ENCODE measurements at places on chromosomes 5 and 9. TPM values are rescaled to one million over a fixed set of nuclear protein-coding genes. Genes with fewer than 3 reads are reported as not detected.
A peak's percentile ranks its signal among the peaks of the same experiment; 100 is the strongest.

Gene IRGM
- total RNA-seq, result 2.4 TPM

Gene CER1
- total RNA-seq, result not detected

Gene ELAVL2
- not detected for total RNA-seq

Gene SLC22A4
- total RNA-seq, result 0.74 TPM

Gene GFI1B
- total RNA-seq, result not detected

Gene PCDHGC5
- not detected for total RNA-seq

DNA sequence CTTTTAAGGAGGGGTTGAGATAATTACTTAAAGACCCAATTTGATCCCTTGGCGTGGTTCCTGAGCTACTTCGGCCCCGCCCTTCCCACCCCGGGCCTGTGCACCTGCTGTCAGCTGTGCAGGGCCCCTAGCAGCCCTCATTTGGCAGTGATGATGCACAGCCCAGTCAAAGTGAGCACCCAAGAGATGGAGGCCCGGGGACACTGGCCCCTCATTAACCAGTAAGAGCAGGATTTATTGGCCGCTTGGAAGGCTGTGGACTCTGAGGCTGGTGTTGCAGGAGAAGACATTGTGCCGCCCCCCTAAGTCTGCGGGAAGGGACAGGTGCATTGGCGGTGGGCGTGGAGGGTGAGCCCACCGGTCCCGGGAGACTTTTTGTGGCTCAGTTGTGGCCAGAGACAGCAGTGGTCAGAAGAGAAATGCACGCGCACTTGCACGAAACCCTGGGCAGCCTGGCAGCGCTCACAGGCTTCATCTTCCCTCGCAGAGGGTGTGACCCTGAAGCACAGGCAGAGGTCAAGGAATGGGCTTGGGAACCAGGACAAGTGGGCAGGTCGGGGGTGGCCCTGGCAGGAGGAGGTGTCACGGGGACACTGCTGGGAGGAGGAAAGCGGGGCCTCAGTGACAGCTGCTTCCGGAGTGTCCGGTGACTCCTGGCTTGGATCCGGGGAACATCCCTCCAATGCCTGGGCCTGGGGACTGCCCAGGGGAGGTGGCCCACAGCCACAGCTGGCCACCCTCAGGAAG lies 74.0 kb upstream of the RXRA start:
- no peak for DNase-seq

- no peak for DNase-seq
Observed at GRCh38 chr5:142938266-142938880, 168.2 kb downstream of the ARHGAP26 start.

GRCh38 chr9:131101207-131101964 lies 5.1 kb downstream of the AIF1L start:
- DNase-seq, result no peak

DNA sequence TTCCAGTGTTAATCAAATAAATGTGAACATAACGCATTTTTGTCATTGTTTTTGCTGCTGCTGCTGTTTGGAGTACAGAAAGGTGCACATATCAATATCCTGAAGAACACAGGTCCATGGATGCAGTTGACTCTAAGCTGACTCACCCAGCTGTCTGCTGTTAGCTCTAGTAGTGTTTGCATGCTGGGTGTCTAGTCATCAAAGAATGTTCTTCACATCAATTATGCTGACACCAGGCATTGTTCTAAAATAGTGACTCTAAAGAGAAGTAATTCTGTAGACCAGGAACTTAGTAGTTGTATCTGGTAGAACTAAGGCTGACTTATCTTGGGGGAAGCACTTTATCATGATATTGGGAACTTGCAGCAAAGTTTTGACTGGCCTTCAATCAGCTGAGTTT lies 55.7 kb upstream of the DPYSL3 start:
- DNase-seq, result no peak

DNA sequence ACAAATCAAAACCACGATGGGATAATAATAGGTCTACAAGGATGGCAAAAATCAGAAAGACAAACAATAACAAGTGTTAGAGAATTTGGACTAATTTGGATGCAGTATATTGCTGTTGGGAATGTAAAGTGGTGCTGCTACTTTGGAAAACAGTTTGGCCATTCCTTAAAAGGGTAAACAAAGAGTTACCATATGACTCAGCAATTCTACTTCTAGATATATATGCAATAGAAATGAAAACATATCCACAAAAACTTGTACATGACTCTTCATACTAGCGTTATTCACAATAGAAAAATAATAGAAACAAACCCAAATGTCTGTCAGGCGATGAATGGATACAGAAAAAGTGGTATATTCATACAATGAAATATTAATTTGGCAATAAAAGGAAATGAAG lies 58.3 kb downstream of the JAK2 start:
- DNase-seq, result no peak

DNA sequence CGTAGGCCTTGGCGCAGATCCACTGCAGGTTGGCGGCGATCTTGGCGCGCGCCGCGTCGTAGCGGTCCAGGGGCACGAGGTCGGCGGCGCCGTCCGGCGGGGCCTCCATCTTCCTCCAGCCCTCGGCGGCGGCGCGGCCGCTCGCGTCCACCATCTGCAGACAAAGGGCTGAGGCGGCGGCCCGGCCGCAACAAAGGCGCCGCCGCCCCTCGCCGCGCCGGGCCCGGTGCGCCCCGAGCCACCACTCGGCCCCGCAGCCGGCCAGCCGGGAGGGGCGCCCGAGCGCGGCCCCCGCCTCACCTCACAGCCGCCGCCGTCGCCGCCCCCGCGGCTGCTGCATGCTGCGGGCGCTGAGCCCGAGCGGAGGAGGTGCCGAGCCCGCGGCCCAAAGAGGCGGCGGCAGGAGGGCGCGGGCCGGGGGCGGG lies 328 bp downstream of the CAMSAP1 start:
- peak; percentile 42 for DNase-seq

GRCh38 chr5:95113489-95113888 lies 171.4 kb downstream of the MCTP1 start:
- no peak for DNase-seq

- DNase-seq, result no peak
Observed at GRCh38 chr5:52481201-52481600, 306.5 kb upstream of the ITGA1 start.

- no peak for DNase-seq
Observed at GRCh38 chr5:151642472-151643140, 44.1 kb downstream of the SPARC start.

GRCh38 chr9:78599926-78600325 lies 303.0 kb downstream of the PSAT1 start:
- DNase-seq, result no peak

DNA sequence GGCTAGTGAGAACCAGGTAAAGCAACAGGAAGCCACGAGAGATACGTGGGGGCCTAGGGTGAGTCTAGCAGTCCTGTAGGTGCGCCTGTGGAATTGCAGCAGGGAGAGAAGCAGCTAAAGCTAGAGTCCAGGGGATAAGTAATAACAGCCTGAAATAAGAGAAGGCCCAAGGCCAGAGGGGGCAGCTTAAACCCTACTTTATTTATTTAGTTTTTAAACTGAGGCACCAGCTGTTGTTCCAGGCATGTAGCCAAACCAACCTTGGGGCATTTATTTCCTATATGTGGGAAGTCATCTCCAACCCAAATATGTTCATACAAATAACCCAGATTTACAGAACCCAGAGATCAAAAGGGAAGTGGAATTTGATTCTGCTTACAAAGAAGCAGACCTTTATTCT lies 93.5 kb downstream of the GLDC start:
- DNase-seq, result no peak

- DNase-seq, result no peak
Observed at GRCh38 chr5:172110260-172110815, 77.7 kb downstream of the STK10 start.

DNA sequence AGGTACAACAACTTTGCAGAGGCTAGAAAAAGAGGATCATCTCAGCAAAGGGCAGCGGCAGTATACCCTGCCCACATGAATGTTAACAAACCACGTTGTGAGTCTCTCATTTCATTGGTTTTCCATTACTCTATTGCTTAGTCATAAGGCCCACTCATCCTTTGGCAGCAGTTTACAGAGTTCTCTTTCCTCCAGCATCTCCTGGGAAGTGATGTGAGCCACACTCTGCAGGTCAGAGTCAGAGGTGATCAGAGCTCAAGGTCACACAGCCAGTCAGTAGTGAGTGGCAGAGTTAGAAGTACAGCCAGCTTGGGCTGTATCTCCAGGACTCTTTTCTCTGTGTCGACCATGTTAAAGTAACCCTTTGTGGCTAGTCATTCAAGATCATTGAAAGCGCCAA lies 599.6 kb upstream of the GRAMD2B start:
- DNase-seq, result no peak

DNA sequence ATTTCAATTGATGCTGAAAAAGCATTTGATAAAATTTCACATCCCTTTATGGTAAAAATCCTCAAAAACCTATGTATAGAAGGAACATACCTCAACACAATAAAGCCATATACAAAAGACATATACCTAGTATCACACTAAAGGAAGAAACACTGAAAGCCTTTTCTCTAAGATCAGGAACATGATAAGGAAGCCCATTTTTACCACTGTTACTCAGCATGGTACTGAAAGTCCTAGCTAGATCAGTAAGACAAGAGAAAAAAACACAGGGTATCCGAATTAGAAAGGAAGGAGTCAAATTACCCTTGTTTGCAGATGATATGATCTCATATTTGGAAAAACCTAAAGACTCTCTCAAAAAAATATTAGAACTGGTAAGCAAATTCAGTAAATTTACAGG lies 350.2 kb upstream of the PDE4D start:
- no peak for DNase-seq

- no peak for DNase-seq
Observed at GRCh38 chr5:147369742-147370374, 135.0 kb downstream of the STK32A start.

DNA sequence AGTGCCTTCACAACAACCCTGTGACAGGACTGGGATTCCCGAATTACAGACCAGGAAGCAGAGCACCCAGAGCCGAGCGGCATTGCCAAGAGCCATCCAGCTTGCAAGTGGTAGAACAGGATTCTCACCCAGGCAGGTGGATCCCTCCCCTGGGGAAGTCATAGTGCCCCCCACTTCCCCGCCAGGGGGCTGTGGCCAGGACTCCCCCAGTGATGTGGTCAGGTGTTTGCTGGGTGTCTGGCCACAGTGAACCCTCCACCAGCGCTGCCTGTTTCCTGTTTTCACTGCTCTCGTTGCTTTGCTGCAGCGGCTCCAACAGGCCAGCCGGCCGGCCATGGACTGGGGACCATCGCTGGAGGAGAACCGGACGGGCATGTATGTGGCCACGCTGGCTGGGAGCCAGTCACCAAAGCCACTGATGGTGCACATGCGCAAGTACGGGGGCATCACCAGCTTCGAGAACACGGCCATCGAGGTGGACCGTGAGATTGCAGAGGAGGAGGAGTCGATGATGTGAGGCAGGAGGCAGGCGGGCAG lies 19.3 kb downstream of the SLC6A7 start:
- peak; percentile 58 for DNase-seq

DNA sequence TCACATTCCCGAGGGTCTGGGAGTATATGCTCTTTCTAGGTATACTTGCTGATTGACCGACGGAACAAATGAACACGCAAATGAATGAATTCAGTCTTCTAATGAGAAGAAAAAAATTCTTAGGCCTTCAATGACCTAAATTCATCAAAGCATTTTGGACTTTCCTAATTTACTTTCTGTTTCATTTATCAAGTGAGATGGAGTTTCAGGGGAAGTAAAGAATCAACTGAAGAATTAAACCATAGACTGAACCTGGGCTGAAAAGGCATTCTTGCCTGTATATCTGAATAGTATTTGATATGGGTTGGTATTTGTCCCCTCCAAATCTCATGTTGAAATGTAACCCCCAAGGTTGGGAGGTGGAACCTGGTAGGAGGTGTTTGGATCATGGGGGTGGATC lies 64.1 kb downstream of the ZFAND5 start:
- no peak for DNase-seq

DNA sequence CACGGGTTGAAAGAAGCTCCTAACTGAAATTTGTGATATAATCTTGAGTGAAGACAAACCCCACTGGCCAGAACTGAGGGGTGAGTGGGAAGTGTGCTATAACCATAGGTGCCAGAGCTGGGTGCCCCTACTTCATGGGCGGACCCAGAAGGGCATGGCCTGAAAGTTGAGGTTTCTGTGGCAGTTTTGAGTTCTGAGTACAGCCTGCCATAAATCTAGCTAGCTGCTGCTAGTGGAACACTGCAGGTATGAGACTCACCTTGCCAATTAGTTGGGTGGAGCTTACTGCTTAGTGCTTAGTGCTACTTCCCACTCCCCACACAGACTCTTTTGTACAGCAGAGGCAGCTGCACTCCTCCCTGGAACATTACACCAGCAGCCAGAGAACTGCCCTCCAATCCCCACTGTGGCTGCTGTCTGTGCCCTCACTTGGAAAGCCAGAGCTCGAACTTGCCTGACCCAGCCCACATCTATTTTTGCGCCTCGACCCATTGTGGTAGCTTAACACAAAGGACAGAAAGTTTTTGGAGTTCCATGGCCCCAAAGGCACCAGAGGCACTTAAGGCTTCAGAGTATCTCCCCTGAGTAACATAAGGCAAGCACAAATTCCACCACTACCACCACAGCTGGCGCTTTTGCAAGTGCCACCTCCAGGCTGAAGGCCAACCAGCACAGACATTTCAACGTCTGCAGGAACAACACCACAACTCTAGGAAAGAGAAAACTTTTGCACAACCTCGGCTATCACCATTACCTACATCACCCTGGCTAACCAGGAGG lies 27.1 kb upstream of the PTGER4 start:
- DNase-seq, result peak; percentile 60

DNA sequence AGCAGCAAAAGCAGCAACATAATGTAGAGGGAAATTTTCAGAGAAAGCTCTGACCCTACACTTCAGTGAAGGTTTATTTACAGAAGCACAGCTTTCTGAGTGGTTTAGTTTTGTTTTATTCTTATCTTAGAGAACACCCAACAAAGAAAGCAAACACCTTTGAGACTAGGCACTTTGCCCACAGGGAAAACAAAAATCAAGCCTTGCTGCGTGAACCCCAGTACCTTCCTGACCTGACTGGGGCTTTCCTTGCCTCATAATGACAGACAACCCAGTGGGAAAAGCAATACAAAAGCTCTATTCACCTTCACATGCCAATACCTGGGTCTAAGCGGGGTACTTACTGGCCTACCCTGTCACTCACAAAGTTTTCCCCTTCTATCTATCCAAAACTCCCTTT lies 189.8 kb downstream of the HINT1 start:
- DNase-seq, result no peak

- DNase-seq, result no peak
Observed at GRCh38 chr9:33435821-33436277, 11.5 kb downstream of the AQP3 start.

- no peak for DNase-seq
Observed at GRCh38 chr9:83962165-83962564, 17.9 kb downstream of the HNRNPK start.
